ENCODE measurements at places on chromosomes 1 and 21.
A peak's percentile ranks its signal among the peaks of the same experiment; 100 is the strongest.

GRCh38 chr1:52904927-52905698, 16.4 kb downstream of the ECHDC2 start:
- DNase-seq: peak; percentile 91

DNA sequence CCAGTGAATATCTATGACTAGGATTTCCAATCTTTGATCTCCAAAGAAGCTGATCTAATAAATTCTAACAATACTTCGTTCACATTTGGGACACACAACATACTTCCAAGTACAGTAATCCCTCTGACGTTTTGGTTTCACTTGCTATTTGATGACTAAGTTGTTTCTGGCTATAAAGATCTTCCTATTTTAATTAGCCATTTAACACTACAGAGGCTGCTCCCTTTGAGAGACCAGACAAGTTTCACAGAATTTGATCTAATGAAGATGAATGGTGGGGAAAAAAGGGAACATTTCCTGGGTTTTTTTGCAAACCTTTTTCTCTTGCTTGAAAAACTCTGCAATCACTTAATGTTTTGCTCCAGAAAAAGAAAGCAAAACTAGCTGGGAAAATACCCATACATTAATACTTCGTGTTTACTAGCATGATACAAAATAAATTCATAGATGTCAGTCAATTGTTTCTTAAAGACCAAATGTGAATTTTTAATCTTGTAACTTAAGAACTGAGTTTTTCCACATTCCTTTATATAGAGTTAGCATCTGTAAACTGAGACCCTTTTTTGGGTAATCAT, 28.0 kb upstream of the GLIS1 start:
- no peak for DNase-seq

- no peak for DNase-seq
Observed at GRCh38 chr1:64675718-64676345, 69.0 kb upstream of the RAVER2 start.

- no peak for DNase-seq
Observed at GRCh38 chr21:17786071-17786850, 32.9 kb downstream of the C21orf91 start.

- peak; percentile 96 for DNase-seq
Observed at GRCh38 chr1:230426246-230427093, at the start of gene PGBD5. PGBD5 (minus strand) TSS chr1:230426332; CDS start chr1:230425928, 404 bp downstream.

DNA sequence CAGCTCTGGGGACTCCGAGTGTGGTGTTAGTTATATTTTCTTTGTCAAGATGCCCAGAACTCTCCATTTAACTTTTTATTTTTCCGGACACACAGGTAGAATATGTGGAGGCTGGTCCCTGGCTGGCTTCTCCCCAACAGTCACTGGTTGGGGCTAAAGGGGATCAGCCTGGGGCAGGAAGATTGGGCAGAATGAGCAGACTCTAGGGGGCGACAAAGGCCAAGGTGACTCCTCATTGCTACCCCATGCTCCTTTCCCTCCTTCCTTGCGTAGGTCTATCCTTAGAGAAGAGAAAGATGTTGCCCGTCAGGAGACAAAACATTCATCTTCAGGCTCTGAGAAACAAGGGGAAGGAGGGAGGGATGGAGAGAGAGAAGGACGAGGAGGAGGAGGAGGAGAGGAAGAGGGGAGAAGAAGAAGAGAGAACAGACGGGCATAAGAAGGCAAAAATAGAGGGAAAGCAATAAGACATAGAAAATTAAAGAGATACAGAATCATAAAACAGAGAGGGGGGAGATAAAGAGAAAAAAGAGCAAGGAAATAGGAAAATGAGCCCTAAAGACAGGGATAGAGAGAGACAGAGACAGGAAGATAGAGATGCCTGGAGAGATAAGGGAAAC, 89.9 kb downstream of the FOXD2 start:
- DNase-seq: peak; percentile 76

Data from endodermal cell (in vitro differentiated cells).